ENCODE measurements at places on chromosomes 2 and 18.

DNA sequence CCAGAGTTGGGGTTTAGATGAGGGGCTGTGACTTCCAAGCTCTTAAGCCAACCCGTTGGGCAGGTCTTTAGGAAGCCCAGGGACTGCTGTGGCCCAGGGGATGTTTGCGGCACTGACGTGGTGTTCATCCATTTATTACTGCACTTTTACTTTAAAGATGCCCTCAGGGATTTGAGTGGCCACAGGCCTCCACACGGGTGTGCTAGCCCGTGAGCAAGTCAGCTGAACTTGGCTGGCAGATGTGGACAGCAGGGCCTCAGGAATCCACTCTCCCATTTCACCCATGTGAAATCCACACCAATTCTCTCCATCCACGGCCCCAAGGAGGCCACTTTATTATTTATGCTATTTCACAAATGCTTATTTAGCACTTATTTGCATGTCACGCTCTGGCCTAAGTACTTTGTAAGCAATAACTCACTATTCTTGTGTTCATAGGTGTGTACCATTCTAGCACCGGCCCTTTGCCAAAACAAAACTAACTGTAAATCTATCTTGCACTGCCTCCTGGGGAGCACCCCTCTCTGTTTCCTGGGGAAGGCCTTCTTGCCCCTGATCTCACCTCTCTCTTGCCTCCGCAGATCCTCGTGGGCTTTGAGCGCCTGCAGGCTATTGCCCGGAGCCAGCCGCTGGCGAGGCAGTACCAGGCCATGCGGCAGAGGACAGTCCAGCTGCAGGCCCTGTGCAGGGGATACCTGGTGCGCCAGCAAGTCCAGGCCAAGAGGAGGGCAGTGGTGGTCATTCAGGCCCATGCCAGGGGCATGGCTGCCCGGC is 39.1 kb upstream of the GPR17 start:
- DNase-seq, result no peak

DNA sequence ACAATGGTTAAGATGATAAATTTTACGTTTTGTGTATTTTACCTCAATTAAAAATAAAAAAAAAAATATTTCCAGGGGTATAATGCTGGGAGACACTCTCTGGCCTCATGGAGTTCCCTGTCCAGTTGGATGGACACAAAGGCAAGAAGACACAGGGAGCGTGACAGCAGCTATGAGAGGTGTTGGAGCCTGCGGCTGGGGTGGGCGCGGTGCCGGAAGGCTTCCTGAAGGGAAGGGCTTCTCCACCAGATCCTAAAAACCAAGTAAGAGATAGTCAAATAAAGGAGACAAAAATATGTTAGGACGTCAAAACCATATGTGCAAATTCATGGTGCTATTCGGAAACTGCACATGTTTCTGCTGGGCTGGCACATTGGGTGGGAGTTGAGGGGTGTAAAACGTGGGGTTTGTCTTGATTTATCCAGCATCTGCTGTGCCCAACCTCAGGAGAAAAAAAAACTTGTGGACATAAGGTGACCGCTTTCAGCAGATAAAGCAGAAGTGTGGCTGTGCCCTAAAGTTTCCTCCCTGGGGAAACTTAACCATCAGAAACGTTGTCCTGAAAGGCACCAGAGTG is 467.6 kb downstream of the RNF144A start:
- DNase-seq, result no peak

GRCh38 chr18:74198453-74198852 is 50.1 kb downstream of the TIMM21 start:
- DNase-seq, result no peak

DNA sequence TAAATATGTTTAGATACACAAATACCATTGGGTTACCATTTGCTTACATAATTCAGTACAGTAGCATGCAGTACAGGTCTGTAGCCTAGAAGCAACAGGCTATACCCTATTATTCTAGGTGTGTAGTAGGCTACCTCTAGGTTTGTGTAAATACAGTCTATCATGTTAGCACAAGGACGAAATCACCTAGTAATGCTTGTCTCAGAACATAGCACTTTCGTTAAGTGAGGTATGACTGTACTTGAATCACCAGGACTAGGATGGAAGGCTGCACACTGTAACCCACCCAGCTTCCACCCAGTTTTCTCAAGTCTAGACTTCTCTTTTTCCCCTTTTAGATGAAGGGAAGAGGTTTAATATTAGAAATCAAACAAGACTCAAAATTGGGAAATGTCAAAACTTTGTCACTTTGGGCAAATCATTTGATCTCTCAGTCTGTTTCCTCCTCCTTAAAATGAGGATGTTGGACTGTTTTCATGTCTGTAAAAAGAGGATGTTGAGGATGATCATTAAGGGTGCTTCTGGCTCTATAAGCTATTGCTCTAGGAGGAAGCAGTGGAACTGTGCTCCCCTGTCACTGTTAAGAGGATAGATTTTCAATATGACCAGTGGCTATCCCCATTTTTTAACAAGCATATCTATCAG is 3.7 kb upstream of the SOCS6 start:
- DNase-seq, result no peak

- DNase-seq, result no peak
These were observed 82.7 kb upstream of the SLC66A3 start for GRCh38 chr2:11072550-11072949.

Data from NCI-H1092 (cell line).